Inflammatory macrophage treated with lipopolysaccharide for 1 hour (primary cell): ENCODE measurements at places on chromosomes 6 and 20.

DNA sequence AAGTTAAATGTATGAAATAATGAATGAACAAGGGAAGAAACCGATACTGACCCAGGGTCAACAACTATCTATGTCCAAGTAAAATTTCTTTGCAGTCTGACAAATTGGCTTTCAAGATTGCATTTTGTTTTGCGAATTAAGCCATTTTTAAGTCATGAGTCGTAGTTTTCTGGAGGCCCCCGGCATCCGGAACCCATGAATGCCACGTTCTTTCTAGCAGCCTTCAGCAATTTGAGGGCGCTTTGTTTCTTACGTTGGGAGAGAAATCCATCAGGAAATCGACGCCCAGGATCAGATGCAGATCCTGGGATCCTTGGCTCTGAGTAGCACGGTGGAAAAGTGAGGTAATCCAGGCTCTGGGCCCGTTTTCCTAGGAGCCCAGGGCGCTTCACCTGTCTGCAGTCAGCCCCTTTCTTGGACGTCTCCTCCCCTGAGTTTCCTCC, 309 bp upstream of the ABRACL start:
- DNase-seq: peak; percentile 12

- no peak for DNase-seq
These were observed 132.1 kb upstream of the ZNF184 start for GRCh38 chr6:27604986-27605385.

GRCh38 chr6:34062156-34062555, 83.7 kb downstream of the GRM4 start:
- DNase-seq: no peak

- no peak for DNase-seq
These were observed 144.9 kb upstream of the THBS2 start for GRCh38 chr6:169398342-169399105.

DNA sequence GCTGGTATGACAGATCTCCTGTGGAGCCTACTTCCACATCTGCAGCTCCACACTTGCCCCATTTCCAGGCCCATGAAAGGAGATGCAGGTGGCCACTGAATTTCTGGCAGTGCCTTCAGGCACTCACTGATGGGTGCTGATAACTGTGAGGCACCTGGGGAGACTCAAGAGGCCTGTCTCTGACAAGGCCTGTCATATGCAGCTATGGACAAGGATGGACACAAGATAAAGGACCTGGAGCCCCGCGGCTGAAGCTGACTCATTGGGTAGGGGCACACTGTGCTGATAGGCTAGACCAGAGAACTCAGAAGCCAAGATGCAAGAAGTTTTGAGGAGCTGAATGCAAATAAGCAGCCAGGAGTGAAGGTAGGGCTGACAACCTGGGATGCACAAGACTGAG, 81.0 kb upstream of the LRFN2 start:
- no peak for DNase-seq

- no peak for DNase-seq
These were observed 163.6 kb downstream of the JARID2 start for GRCh38 chr6:15409301-15410125.

- no peak for DNase-seq
These were observed 1.3 kb upstream of the DDR1 start for GRCh38 chr6:30882759-30883684.

DNA sequence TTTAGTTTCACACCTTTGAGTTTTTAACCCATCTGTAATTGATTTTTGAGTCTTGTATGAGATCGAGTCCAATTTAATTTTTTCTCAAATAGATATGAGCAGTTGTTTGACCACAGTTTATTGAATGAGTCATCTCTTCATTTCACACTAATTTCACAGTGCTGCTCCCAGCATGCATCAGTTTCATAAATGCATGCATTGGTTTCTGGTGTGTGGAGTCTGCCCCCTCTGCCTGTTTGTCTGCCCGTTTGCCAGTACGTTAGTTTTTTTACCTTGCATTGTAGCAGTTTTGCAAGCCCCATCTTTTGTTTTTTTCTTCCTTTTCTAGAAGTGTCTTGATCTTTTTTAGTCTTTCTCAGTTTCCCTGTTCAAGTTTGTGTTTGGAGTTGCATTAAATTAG, 11.9 kb downstream of the SLX4IP start:
- peak; percentile 42 for DNase-seq

- DNase-seq: no peak
These were observed 35.1 kb downstream of the TIAM2 start for GRCh38 chr6:155030148-155030720.

GRCh38 chr6:128993166-128993565, 110.2 kb downstream of the LAMA2 start:
- DNase-seq: no peak

DNA sequence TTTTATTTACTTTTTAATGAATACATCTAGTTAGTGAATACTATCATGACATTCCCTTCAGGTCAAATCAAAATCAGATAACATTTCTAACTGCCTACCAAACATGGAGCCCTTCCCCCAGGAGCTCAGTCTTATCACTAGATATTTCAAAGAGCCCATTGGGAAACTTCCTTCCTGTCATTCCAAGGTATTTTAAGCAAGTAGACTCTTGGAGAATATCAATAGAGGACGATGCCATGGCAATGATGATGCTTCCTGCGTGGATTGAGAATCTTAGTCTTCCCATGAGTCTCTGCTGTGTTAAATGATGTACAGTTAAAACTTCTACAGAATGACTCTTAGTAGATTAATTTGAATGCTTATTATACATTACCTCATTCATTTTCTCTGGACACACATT, 384.9 kb downstream of the CENPW start:
- DNase-seq: no peak
